ENCODE measurements at places on chromosomes 13 and 19. TPM values are rescaled to one million over a fixed set of nuclear protein-coding genes. Genes with fewer than 3 reads are reported as not detected.

GRCh38 chr13:80574113-80574850 lies 233.4 kb upstream of the SPRY2 start:
- no peak for DNase-seq

GRCh38 chr13:45206340-45206739 lies 5.5 kb upstream of the KCTD4 start:
- no peak for DNase-seq

DNA sequence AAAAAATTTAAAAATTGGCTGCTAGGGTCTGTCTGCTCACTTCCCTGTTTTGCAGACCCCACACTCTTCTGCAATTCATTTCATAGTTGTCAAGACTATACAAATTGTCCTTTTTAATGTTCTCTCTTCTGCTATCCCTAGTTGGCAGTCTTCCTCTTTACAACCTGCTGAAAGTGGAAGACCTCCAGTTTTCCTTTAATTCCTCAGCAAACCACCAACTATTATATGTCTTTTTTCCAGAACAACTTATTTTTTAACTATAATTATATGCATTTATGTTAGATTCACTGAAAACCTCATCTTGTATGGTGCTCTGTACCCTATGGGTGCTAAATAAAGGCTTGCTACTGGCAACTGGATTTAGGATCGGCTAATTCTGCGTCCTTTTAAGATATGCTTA lies 1.1 kb upstream of the PHF11 start:
- no peak for DNase-seq

DNA sequence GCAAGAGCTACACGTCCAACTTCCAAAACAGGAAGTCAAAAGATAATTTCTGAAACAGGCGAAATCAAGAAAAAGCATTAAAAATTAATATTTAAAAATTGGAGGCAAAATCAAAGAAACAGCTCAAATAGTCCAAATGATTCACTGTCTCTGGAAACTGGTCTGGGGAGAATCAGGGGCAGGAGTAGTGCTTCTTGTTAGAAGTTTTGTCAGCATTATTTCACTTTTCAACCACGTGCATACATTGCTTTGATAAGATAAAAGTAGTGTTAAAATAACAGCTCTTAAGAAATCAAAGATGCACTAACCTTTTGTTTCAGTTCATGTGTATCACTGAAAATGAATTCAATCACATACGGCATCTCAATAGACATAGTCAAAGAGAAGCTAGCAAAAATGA lies 53.8 kb downstream of the PARP4 start:
- DNase-seq = no peak

GRCh38 chr13:32590266-32590665 lies 4.0 kb downstream of the PDS5B start:
- DNase-seq = no peak

DNA sequence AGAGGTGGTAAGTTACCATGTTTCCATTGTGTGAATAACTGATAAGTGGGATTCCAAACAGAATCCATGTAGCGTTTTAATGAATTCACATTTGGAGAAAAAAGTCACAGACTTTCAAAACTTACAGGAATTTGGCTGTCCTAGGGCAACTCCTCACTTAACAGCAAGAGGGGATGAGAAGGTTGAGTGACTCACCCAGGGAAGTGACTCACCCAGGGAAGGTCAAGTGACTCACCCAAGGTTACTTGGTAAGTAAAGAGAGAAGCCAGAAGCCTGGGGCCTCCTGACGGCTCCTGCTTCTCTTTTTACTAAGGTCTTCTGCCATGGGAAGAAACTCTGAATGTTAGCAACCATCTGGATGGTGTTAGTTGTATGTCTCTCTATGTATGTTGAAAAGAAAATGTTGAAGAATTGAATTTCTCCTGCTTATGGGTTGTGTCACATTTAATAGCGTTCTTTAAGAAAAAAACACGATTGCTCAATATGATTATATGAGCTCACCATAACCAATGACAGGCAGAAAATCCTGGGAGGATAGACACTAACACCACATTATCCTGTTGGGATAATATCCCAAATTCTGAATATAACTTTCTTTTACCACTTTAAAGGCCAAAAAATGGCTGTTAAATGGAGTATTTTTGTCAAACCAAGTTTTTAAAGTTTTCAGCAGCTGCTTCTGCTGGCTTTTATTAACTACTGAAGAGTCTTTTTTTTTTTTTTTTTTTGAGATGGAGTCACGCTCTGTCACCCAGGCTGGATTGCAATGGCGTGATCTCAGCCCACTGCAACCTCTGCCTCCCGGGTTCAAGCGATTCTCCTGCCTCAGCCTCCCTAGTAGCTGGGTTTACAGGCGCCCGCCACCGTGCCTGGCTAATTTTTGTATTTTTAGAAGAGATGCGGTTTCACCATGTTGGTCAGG lies 195.6 kb downstream of the GGACT start:
- peak; percentile 85 for DNase-seq

GRCh38 chr19:14310055-14310454 lies 71.2 kb upstream of the ADGRE5 start:
- DNase-seq = no peak

DNA sequence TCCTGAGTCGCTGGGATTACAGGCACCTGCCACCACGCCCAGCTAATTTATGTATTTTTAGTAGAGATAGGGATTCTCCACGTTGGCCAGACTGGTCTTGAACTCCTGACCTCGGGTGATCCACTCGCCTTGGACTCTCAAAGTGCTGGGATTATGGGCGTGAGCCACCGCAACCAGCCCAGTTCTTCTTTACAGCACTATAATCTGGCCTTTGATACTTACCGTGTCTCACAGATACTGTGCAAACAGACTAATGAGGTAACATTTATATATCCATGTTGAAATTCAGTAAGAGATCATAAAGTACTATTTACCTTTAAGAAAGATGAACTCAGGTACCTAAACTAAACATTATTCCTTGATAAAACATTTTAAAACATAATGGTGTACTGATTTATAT lies 121.8 kb upstream of the PRR20A start:
- no peak for DNase-seq

- DNase-seq = no peak
These were observed 157.5 kb downstream of the PCDH20 start for GRCh38 chr13:61258185-61258584.

GRCh38 chr19:5824751-5825150 lies 14.8 kb downstream of the FUT6 start:
- DNase-seq = no peak

SLC46A3 gene
- total RNA-seq = 1.8 TPM

CFD gene
- 2.7 TPM for total RNA-seq

CATSPERD gene
- not detected for total RNA-seq

CALR3 gene
- 0.25 TPM for total RNA-seq

TBXA2R gene
- 0.29 TPM for total RNA-seq
